ENCODE measurements at places on chromosomes 6 and 20.

DNA sequence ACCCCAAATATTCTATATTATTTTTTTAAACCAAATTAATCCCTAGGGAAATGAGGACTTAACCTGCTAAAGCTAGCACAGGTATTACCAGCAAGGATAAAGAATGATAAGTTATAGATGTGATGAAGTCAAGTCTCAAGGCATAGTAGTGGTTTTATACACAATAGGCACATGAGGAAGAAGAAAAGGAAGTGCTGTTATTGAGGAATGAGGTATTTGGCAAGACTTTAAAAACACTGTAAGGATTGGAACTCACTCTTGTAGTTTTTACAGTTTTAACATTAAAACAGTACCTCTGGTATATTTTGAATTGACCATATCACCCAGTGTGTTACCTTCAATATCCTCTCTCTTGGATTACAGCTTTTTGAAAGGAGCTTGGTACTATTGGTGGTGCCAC, 54.6 kb downstream of the PHF3 start:
- no peak for DNase-seq

DNA sequence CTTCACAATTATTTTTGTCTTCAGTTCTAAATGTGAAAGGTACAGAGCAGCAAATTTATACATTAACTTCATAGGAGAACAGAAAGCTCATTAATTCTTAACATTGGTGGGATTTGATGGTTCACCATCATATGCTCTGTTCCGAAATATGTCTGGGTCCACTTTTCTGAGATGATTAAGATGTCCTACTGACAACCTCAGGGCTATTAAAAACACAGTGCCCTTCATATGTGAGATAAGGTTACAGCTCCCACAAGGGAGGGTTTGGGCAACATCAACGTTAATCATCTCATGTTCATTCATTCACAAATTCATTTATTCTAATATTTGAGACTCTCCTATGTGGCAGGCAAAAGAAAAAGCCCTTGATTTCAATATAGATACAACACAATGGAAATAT, 91.2 kb downstream of the ELOVL5 start:
- no peak for DNase-seq

DNA sequence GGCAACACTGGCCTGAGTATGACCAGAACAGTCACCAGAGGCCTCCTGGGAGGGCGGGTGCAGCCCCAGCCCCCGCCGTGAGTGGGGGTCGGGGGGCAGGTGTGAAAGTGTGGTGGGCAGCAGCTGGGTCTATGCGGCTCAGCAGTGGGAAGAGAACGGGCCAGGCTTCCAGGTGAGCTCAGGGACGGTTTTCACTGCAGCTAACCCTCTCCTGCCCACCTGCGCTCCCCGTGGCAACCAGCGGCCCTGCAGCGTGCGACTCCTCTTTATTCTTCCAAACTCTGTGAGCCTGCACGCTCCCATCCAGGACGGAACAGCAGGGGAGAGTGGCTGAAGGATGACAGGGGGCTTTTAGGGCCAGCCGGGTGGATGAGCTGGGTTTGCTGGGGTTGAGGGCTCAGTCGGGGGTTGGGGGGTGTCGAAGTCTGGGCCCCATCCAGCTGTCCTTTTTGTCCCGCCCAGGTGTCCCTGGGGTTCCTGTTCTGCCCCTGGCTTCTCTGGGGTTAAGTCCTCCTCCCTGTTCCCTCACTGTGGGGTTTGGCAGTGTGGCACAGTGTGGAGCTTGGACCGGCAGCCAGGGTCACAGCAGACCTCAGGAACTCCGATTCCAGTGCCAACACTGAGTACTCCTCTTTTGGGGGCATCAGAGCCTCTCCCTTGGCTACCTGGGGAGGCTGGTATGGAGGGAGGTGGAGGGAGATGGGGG, 859 bp upstream of the BIRC7 start:
- peak; percentile 32 for DNase-seq

DNA sequence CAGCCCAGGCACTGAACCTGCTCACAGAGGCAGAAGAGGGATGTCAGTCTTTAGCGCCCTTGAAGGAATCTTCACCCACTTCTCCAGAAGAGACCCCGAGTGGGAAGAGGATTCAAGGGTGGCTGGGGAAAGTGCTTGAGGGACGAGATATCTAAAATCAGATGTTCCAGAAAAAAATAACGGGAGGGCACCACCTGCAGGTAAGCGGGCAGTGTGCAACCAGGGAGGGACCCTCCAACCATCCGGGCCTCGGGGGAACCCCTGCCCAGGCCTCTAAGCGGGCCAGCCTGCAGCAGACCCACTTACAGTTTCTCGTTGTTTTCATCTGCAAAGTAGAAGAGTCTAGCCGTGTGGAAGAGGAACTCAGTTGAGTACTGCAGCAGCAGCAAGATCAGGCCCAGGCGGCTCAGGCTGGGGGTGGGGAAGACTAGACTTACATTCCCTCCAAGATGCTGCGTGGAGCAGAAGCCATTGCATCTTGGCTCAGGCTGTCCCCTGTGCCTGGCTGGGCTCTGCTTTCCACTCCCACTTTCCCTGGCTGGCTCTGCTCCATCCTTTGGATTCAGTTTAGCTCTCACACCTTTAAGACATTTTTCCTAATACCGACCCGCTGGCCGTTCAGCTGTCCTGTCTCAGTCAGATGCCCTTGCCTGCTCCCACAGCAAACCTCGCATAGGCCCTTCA, 71.0 kb downstream of the TRAM2 start:
- DNase-seq, result no peak

GRCh38 chr6:64335195-64335594, 699.6 kb downstream of the PHF3 start:
- no peak for DNase-seq

GRCh38 chr6:104473021-104473429, 386.7 kb downstream of the HACE1 start:
- no peak for DNase-seq

DNA sequence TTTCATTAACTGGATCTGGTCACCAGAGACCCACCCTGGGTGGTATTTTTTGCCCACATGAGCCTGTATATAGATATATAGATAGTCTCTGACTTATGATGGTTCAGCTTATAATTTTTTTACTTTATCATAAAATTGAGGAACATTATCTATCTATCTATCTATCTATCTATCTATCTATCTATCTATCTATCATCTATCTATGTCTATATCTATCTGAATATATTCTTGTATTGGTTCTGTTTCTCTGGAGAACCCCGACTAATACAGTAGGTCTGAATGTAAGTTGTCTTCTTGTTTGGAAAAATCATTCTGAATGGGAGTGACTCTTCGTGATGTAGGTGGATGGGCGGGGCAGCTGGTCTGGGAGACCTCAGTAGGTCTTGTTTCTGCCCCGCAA, 13.3 kb upstream of the CDKN1A start:
- no peak for DNase-seq

DNA sequence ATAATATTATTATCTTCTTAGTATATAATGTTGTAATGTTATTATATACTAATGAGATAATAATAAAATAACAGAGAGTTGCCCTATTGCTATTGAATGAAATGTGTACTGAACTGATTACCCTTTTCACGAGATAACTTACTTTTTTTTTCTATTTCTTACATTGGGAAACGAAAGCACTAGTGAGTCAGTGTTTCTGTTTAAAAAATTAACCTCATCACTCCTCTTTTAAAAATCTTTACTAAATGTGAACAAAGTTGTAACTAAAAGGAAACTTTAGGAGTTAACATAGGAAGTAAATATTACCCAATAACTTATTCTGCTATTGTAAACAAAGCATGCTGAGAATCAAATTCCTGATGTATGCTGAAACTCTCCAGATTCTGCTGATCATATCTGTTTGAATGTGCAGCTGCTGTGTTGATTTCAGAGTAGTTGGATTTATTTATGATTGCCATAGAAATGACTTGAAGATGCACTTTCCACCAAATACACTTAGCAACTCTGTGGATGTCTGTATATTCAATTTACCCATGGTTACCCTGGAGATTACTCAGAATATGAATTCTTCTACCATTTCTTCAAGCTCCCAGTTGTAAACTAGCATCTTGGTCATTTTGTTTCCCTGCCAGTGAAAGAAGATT, 523.4 kb downstream of the TENT5A start:
- DNase-seq, result no peak

DNA sequence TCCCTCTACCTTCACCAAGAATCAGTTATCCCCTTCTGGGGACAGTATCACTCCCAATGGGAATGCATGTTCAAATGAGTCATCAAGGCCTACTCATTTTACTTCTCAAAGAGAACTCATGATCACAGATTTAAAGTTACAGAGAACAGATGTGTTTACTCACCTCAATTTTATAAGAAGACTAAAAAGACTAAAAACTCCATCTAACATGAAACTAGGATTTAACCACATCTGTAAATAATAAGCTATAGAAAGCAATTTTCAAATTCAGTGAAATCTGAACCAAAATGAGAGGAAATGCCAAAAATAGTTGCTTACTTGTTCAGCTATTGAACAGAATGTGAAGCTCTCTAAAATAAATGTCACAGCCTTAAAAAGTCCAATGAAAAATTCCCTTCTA, 300.1 kb upstream of the KCNQ5 start:
- no peak for DNase-seq

GRCh38 chr6:168225471-168225911, 94.1 kb downstream of the DACT2 start:
- no peak for DNase-seq

- no peak for DNase-seq
These were observed 351.2 kb downstream of the CD83 start for GRCh38 chr6:14468647-14469321.

DNA sequence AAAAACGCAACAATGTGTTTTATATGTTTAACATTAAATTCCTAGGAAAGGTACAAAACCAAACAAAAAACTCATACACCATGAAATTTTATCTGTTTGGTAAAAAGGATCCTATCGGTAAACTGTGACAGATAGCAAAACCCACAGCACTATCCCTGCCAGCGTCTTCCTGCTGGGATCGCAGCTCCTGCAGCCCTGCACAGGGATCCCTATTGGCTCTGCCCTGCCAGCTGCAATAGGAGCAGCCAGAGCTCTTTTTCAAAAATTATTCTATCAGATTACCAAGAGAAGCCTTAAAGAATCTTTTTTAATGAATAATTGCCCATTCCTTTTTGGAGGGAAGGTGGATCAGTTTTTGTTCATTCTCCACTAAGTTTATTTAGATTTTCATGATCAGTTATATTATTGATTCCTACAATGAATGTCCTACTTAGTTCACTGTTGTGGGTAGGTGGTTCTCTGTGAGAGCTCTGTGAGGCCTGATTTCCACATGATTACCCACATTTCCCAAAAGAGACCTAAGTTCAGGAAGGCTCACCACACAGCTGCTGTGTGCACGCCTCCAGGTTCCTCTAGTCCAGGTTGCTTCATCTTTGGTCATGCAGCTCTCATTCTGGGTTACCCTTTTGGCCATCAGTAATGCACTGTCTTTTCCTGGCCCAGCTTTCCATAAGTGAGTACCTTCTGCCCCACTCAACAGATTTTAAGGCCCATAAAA, 293.8 kb downstream of the FRK start:
- DNase-seq, result no peak

DNA sequence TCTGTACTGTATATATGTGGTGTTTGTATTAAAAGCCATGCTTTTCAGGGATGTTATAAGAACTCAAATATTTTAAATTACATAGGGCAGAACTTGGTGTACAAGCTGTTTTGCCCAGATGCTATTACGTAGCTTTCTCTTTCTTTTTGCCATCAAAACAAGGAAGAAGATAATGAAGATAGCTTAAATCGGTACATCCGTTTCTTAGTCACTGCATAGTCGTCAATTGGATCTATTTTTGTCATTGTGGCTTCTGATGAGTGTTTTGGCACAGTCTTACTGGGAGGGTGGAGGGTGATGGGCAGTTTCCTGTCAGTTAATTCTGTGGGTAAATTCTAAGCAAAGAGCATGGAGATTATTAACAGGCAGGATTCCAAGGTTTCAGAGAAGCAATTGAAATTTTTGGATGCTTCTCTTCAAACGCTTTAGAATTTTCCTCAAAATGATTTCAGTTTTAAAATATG, 649.1 kb upstream of the GJE1 start:
- peak; percentile 57 for DNase-seq

- no peak for DNase-seq
These were observed 51.5 kb downstream of the DSTN start for GRCh38 chr20:17621229-17621968.

- DNase-seq, result no peak
These were observed 6.0 kb downstream of the STMND1 start for GRCh38 chr6:17107863-17108262.

DNA sequence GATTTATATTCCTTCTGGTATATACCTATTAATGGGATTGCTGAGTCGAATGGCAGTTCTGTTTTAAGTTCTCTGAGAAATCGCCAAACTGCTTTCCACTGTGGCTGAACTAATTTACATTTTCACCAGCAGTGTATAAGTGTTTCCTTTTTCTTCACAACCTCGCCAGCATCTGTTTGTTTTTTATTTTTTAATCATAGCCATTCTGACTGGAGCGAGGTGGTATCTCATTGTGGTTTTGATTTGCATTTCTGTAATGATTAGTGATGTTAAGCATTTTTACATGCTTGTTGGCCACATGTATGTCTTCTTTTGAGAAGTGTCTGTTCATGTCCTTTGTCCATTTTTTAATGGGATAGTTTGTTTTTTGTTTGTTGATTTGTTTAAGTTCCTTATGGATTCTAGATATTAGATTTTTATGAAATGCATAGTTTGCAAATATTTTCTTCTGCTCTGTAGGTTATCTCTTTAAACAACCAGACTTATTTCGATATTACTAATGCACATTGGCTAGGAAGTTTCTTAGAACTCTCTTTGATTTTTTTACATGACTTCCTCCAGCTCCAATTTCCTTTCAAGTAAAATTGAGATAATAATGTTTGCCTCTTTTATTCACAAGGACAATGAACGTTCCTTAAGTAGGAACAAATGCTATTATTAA, 12.2 kb upstream of the VNN1 start:
- no peak for DNase-seq

- peak; percentile 55 for DNase-seq
These were observed 5.5 kb downstream of the HTR1B start for GRCh38 chr6:77457720-77458349.

- no peak for DNase-seq
These were observed 17.3 kb downstream of the ERGIC3 start for GRCh38 chr20:35559042-35559693.

DNA sequence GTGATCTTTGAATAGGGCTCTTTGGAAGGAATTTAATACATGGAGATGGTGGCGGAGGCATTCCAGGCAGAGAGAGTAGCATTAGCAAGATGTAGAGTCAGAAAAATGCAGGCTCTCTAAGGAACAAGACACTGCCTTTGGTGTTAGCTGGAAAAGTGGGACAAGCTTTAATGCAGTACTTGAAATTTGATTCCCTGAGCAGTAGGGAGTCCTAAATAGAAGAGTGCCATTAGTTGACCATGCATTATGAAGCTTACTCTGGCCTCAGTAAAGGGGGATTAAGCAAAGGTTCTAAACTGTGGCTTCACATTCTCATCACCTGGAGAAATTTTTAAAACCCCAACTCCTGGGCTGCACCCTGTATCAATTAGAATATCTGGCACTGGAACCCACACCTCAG, 494.8 kb upstream of the SOX4 start:
- DNase-seq, result no peak

DNA sequence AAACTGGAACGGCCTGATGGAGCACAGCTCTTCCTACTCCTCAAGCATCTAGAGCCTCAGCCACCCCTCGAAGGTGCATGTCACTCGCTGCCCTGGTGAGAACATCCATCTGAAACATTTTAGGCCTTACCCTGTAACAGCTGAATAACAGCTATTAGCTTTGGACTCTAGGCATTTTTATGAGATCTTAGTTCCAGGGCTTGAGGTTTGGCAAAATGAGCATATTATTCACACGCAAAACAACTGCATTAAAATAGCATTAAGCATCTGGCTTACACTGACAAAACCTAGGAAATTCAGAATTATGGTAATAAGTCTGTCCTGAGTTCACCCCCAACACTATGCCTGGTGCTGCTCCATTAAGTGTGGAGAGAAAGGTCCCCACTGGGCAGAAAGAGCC, 56.1 kb downstream of the ADAT2 start:
- DNase-seq, result no peak
